ENCODE measurements at places on chromosomes 4 and X.

GRCh38 chr4:163744861-163745260 is 250.4 kb downstream of the TMA16 start:
- DNase-seq: no peak

DNA sequence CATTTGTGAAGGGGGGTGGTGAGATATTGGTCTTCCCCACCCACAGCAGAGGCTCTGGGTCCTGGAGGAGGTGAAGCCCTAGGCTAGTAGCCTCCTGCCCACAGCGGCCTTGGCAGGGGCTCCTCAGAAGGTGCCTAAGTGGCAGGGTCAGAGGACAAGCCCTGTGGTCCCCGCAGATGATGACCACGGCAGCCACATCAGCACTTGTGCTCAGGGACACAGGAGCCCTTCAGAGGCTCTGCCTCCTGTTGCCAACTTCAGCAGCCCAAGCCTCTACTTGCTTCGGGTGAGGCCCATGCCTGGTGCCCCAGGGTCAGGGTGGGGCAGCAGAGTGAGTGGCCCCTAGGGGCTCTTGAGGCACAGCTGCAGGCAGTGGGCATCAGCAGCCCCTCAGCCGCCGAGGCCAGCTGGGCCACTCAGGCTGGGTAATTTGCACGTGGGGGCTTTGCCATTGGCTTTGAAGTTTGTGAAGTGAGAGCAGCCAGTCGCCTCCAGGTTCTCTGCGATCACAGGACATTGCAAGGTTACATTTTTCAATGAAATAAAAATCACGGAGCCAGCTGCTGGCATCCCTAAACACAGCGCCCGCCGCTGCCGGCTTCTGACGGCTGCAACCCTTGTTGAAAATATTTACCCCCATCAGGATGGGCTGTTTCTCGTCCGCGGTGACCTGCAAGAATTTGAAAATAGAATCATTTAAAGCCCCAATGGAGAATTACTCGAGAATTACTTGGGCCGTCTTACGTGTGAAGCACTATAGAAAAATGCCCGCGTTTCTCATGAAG is 108.5 kb downstream of the HMX1 start:
- no peak for DNase-seq

DNA sequence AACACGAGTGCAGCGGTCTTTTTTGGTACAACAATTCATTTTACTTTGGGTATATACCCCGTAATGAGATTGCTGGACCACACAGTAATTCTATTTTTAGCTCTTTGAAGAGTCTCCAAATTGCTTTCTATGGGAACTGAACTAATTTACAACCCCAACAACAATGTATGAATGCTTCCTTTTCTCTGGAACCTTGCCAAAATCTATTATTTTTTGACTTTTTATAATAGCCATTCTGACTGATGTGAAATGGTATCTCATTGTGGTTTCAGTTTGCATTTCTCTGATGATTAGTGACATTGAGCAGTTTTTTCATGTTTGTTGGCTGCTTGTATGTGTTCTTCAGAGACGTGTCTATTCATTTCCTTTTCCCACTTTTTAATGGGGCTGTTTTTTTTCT is 240.8 kb downstream of the STK32B start:
- no peak for DNase-seq

GRCh38 chr4:41069838-41070237 is 144.5 kb downstream of the APBB2 start:
- no peak for DNase-seq

DNA sequence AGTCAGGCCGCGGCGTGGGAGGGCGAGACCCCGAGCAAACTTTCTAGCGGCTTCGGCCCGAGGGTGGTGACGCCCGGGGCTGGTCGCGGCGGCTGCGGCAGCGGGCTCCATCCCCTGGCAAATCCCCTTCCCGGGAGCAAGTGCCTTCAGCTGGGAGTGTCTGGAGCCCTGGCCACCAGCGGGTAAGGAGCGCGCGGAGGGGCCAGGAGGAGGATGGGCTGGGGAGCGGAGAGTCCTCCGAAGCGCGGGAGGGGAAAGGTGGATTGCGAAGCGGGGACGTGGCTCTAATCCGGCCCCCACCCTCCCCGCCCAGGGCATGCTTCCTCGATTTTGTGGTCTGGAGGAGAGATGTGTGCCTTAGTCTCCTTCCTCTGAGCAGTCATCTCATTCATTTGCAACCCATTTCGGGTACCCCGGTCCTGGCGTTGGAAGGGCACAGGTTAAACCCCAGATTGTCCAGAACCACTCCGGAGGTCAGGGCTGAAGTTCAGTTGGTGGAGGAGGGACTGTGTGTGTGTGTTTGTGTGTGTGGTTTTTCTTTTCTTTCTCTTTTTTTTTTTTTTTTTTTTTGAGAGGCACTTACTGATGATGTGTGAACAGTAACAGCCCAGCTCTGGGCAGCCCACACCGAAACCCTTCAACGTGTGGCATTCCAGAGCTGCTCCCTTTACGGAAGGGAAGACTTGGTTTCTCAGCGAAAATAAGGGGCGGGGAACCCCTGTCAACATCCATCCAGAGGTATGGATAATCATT is 516 bp downstream of the SGMS2 start:
- DNase-seq: no peak

- no peak for DNase-seq
Observed at GRCh38 chr4:104494822-104495559, at the start of gene CXXC4. Gene CXXC4, minus strand, starts transcription at chr4:104494894. Its CDS starts 3,092 bp downstream, at chr4:104491802.

DNA sequence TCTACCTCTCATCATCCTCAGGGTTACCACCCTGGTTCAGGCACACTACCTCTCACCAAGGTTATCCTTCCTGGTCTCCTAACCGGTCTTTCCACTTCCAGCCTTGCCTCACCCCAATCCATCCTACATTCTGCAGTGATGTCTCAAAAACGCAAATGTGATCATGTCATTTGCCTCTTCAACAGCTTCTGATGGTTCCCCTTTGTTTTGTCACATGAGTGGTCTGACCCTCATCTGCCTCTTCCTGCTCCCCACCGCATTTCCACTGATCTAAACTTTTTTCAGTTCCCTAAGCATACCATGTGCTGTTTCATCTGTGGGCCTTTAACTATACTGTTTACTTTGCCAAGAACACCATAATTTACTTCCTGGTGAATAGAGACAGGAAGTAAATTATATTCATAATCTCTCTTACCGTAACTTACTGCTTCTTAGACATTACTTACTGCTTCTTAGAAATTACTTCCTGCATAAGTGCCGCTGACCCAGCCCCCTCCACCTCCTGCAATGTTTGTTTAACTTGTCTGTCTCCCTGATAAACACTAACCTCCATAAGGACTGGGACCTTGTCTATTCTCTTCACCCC is 27.1 kb upstream of the NSUN7 start:
- no peak for DNase-seq
